ENCODE measurements at places on chromosomes 7 and 10. TPM values are rescaled to one million over a fixed set of nuclear protein-coding genes. Genes with fewer than 3 reads are reported as not detected.
A peak's percentile ranks its signal among the peaks of the same experiment; 100 is the strongest.

GRCh38 chr7:148527717-148528168 lies 62.8 kb upstream of the C7orf33 start:
- peak; percentile 43 for DNase-seq

The CYP2C9 gene
- total RNA-seq = not detected

GRCh38 chr10:108375691-108376090 lies 1211.2 kb upstream of the SORCS1 start:
- DNase-seq = no peak

The NKX1-2 gene
- total RNA-seq = not detected

DNA sequence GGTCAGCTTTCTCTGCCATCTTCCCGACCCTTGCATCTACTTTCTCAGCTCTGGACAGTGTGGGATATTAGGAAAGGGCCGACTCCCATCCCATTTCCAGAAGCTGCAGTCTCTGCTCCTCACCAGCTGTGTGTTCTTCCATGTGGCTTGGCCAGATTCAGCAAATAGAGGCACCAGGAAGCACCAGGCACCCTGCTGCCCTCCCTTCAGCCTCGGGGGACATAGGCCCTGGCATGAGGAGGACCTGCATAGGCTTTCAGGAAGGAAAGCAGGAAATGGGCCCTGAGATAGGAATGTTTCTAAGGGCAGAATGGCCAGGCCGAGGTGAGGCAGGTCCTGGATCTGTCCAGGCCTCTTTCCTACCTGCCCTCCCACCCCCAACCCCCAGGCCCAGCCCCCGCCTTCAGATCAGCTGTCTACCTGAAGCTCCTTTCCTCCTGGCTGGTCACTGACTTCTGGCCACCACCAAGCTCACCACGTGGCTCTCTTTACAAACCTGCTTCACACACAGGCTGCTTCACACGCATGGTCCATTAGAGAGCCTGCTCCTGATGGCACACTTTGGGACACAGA lies 27.5 kb upstream of the PURB start:
- DNase-seq = no peak

- DNase-seq = no peak
These were observed 490.8 kb downstream of the IPMK start for GRCh38 chr10:57776688-57777432.

The CYP3A7 gene
- total RNA-seq = not detected

The ALOX5 gene
- 18.7 TPM for total RNA-seq

- no peak for DNase-seq
These were observed 555.0 kb downstream of the PTPRN2 start for GRCh38 chr7:158032561-158033115.

The KLF14 gene
- total RNA-seq = not detected

GRCh38 chr7:95472581-95473161 lies 13.1 kb upstream of the ASB4 start:
- DNase-seq = no peak

DNA sequence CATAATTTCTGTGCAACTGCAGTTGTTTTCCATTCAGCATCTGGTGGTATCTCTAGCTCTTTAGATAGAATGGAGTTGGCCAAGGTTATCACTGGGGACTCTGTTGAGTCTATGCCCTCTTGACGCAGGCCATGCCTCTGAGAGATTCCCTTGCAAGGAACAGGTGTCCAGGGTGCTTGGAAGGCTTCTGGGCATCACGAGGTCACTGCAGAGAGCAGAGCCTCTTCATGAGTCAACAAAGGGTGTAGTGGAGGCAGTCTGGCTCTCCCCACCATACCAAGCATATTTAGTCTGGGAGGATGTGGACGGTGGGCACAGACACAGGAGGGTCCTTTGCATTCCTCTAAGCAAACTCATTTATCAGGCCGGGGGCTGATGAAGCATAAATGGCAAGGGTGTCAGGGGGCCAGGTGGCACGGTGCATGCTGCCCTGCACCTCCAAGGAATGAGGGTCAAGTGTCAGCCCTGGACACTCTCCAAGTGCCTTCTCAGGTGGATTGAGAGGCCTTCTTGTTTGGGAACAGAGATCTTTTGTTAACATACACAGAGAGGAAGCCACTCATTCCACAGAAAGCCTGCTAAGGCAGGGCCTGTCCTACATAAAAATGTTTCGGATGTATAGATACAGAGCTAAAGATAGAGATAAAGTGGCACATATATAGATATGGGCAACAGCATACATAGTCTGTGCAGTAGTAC lies 328.6 kb downstream of the INHBA start:
- no peak for DNase-seq

The SGCE gene
- total RNA-seq = 24.9 TPM

GRCh38 chr10:119203006-119203405 lies 4.4 kb upstream of the GRK5 start:
- DNase-seq = no peak

DNA sequence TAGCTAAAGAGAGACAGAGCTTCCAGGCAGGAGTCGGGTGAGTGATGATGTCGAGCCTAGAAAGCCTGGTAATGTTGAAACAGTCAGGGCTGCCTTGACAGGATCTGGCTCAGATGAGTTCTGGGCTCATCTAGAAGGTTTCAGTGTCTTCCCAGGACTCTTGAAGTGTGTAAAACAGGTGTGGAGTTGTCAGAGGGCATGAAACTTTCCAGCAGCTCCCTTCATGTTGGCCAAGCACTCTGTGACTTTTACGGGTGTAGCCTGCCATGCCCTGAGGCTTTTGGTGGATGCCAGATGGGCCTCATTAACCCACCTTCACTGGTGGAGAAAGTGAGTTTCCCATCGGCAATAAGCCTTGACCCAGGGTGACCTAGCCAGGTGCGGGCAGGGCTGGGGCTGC lies 66.4 kb upstream of the PDCD4 start:
- DNase-seq = no peak

- no peak for DNase-seq
These were observed 4.4 kb downstream of the GATAD1 start for GRCh38 chr7:92451645-92452044.

The HMX2 gene
- total RNA-seq = 0.34 TPM
